ENCODE measurements at places on chromosomes 11 and 22.

DNA sequence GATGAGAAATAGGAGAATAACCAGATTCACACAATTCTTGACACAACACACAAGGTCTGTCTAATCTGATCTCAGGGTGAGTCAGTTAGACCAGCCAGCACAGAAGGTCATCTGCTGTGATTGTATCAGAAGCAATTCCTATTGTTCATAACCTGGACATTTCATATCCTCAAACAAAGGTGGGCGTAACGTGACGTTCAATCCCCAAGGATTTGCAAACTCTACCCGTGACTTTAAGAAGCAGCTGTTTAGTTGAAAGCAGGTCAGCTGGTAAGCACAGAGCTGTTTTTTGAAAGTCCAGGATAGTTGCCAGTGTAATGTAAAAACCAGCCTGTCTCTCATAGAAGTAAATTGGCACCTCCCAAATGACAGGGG is 385.1 kb downstream of the DCDC1 start:
- no peak for DNase-seq

- no peak for DNase-seq
Measured at GRCh38 chr22:23084453-23085350, 14.4 kb downstream of the GNAZ start.

GRCh38 chr11:70323806-70324205 is 53.3 kb downstream of the PPFIA1 start:
- peak; percentile 8 for DNase-seq

DNA sequence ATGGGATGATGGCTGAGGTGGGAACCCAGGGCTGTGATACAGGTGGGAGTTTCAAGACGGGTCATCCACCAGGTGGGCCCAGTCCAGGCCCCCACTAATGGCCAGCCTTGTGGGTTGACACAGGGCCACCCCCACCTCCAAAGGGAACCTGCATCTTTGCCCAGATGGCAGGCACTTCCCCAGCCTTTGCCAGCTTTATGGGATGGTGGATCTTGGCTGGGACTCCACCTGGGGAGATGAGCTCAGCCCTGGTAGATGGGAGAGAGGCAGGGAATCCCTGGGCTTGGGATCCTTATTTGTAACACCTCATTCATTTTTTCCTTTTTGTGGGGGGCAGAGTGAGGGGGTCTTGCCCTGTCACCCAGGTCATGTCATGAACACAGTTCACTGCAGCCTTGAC is 33.4 kb downstream of the CD82 start:
- DNase-seq = no peak

DNA sequence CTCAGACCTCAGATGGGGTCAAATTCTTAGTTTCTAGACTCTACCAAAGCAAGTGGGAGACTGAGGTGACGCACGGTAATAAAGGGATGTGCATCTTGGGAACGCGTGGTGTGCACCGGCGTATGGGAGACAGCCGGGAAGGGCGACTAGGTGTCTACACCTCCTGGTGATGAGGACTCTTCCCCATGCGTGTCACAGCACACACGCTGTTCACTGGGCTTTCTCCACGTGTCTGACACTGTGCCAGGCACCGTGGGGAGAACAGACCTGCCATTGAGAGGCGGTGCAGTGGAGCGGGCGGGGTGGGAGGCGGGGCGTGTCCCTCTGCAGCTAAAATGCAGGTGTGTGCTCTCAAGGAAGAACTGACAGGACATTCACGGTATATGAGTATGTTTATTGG is 5.3 kb downstream of the FXYD6 start:
- DNase-seq = no peak

DNA sequence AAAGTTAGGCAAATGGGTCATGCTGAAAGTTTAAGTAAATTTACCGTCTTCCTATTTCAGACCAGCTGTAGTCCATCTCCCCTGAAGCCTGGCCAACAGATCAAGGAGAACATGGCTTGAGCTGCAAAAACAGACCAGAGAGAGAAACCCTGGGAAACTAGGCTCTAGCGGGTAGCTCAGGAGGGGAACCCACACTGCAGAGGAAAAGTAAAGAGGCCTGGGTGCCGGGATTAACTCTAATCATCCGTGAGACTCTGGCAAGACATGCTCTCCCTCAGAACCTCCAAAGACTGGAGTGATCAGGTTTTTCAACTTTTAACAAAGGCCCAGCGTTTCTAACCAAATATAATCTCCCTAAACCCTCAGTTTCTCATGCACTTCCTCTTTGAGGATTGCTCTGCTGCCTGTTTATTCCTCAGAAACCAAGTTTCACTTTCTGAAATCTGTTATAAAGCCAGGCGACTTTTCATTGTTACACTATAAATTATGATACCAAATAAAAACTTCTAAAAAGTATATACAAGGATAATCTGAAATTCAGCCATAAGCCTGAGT is 67.5 kb downstream of the GAB2 start:
- DNase-seq = no peak

DNA sequence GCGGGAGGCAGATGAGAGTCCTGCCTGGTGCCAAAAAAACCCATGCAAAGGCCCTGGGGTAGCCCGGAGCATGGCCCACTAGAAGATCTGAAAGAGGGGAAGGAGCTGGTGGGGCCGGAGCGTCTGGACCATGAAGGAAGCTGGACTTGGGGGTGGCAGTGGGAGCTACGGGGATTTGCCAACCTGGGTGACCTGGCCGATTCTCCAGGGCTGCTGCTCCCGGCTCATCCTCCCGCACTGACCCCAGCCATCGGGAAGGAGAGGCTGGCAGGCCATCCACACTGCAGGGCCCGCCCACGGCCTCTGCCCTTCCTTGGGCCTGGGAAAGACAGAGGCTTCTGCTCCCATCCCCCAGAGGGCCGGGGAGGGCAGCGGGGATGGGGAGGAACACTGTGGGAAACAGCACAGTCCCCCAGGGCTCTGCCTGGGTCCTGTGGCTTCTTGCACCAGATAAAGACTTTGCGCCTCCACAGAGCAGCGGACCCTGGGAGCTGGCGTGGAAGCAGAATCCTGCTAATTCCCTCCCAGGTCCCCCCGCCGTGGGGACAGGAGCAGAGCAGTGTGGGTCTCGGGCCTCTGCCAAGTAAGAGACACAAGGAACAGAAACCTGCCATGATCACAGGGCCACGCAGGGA is 87.1 kb upstream of the LINC01488 start:
- DNase-seq = no peak

DNA sequence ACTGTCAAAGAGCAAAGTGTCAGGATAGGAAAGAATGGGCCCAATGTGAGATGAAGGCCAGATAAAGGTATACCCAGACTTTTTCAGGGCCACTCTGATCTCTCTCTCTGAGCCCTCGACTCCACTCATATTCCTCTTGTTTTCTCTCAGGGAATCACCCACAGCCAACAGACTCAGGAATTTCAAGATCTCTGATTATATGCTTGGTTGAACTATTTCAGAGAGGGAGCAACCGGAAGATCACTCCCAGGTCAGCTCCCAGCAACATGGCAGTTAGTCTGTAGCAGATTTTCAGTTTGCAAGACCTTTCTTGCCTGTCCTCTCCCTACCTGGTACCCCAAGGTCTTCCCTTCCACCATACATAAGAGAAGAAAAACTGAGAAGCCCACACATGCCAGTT is 102.5 kb downstream of the C11orf58 start:
- peak; percentile 61 for DNase-seq

DNA sequence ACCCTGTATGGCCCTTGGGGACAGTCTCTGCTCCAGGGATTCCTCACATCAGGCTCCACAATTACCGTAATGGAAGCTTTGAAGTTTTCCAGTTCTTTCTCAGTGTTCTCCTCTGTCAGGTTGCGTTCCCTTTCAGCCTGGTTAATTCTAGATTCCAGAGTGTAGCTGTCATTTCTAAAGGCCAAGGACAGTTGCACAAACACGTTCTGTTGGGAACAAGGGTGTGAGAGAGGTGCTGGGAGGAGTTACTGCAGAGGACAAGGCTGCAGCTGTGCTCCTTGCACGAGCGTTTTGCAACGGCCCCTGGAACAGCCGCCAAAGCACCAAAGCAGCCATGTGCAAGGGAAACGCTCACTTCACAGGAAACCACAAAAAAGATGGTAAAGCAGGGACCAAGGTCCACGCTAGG is 35.9 kb upstream of the LYVE1 start:
- DNase-seq = no peak

DNA sequence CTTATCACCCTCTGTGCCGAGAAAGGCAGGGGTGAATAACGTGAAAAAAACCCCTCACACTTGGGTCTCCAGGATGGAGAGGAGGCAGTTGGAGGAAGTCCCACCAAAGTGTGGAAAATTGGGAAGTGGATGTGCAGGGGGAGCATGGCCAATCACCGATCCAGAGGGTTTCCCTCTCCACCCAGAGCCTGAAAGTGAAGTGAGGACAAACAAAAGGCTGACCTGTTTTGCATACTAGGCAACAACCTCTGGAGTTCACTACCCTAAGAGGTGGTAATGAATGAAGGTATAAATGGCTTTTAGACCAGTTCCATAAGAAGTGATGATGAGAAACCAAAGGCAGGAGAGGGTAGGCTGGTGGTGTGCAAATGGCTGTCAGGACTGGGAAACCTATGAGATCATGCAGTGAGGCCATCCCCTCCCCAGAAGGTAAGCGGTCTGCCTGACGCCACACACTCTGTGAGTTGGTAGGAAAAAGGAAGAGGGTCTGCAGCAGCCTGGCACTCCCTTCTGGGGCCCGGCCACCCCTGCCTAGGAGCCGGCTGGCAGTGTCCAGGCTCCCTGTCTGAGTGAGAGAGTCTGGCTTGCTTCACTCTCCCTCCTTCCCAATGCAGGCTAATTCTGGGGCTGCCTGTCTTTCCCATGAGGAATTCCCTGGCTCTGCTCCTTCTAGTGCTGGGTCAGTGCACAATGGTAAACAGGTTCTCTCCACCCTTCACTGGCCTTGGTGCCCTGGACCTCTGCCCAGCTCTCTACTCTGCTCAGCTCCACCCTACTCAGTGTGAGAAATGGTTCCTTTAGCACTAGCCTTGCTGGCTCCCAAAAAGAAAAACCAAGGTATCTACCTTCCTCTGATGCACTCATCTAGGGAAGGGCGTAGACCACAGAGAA is 15.6 kb downstream of the TBC1D10A start:
- DNase-seq = peak; percentile 90

DNA sequence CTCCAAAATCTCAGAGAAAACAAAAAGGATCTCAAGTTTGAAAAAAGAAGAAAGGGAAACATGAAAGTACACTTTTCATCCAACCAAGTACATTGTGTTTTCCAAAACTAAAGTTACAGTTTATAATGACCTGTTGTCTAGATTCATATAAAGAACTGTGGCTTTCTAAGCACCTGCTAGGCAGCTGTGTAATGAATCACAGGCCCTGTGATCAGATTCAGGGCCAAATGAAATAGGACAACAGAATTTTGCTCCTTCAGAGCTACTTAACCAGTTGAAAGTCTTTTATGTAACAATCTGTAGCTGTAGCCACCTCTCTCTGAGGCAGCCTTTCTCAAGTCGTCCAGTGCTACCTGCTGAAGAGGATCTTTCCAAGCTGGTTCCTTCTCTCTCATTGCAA is 960.0 kb upstream of the RAG2 start:
- no peak for DNase-seq

GRCh38 chr11:91998481-91998880 is 226.1 kb upstream of the FAT3 start:
- no peak for DNase-seq

GRCh38 chr11:128165572-128165971 is 421.8 kb downstream of the ETS1 start:
- DNase-seq = no peak

DNA sequence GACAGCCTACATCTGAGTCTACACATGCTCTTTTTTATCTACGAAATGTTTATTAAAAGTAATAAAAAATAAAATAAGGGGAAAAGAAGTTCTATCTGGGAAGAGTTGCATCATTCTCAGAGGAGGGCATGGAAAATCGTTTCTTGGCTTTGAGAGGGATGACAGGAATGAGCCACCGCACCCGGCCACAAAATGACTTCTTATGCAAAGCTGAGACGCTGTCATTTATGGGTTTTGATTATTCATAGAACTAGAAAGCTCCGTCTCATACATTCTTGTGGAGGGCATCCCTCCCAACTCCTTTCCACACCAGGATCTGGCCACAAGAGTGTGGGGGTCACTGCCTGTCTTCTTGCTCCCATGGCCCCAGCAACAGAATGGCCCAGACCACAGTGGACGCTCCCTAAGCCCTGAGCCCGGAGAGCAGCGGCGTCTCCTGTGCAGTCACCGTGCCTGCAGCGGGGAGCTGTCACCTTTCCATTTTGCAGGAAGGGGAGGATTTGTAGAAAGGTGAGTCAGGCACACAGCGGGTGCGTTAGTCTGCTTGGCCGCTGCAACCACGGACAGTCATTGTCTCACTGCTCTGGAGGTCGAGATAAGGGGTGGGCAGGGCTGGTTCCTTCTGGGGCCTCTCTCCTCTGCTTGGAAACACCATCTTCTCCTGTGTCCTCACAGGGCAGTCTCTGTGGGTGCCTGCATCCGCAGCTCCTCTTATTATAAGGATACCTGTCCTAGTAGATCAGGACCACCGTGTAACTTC is 1388.7 kb downstream of the BRD1 start:
- DNase-seq = no peak

- no peak for DNase-seq
Measured at GRCh38 chr22:33841281-33842005, 78.8 kb downstream of the LARGE1 start.

DNA sequence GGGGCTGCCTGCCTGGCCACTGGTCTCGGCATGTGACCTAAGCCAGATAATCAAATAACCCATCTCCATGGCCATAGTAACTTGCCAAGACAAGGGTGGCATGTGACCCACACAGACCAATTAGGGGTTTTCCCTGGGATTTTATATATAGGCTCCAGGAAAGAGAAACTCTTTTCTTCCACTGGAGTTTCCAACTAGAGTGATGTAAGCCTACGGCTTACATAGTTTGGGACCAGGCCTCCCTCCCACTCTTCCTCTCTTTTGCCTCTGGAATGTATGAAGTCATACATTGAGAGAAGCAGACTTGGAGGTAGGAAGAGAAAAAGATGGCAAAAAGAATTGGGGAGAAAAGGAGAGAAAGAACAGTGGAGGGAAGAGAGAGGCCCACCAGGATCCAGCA is 84.6 kb upstream of the LDLRAD3 start:
- no peak for DNase-seq

DNA sequence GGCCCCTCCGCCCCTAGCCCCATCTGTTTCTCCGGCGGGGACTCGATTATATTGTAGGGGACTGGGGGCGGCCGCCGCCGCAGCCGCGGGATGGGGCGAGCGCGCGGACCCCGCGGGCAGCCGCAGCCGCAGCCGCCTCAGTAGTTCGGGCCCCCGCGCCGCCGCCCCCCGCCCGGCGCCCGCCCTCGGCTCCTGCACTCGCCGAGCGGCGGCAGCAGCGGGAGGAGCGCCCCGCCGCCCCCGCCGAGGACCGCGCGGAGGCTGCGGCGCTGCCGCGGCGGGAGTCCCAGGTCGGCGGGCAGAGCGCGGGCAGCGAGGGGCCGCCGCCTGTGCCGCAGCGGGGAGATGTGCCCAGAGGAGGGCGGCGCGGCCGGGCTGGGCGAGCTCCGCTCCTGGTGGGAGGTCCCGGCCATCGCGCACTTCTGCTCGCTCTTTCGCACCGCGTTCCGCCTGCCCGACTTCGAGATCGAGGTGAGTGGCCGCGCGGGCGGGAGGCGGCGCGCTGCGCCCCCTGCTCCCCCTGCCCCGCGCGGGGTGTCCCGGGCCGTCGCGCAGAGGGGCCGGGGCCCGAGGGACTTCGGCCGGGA is at the start of gene CECR2:
Gene CECR2 (plus strand): TSS at position 22 of the 587 bp plus-strand sequence. CDS start 324 bp downstream, at position 346.
- peak; percentile 10 for DNase-seq
